ENCODE measurements at places on chromosomes 12 and 14.

DNA sequence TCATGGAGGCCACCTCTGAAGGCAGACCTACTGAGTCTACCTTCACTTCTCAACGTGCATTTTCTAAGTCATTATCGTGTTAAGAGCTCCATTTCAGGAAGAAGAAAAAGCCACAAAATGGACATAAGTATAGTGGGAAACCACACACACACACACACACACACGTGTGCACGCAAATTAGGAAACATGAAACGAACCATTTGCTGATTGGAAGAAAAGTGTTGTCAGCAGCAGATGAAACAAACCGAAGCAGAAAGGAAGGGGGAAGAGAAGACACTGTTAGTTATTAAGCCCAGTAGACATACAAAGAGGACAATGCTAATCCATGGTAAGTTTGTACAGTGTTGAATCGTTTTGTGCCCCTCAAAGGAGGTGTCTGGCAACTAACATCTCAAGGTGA is 9.9 kb upstream of the VPS33A start:
- DNase-seq = no peak

DNA sequence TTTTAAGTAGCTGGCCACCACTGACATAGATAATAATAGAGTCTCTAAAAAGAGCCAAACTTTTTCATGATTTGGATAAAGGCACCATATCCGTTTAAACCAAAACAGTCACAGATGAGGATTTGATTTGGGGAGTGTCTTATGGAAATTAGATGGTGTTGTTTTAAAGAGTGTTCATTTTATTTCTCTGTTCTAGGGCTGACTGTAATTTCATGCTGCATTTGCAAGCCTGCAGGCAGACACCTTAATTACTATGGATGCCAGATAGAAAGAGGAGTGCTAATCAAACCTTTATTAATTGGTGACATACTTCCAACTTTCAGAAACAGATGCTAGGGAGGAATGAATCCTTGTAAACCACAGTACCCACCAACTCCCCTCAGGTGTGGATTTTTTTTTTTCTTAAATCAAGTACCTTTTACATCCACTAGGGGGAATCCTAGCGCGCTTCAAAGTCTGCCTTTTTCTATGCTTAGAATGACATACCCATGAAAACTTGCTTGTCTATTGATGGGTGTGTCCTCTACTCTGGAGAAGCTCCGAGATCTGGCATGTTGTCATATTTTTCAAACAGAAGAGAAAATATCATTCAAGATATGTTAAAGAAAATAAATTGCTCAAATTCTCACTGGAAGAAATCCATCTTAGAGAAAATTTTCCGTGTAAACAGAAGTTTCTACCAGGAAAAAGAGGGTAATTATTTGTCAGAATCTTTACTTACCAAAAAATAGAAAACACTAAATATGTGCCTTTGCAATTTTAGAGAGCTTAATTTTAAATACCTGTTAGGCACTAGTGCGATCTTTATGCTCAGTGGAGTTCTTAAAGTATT is 14.2 kb upstream of the PLXNC1 start:
- peak; percentile 70 for DNase-seq

GRCh38 chr14:36654794-36655381 is 6.8 kb upstream of the PAX9 start:
- DNase-seq = no peak

- DNase-seq = no peak
These were observed 285.1 kb upstream of the CAND1 start for GRCh38 chr12:66984077-66984476.

GRCh38 chr14:33768458-33768830 is 182.4 kb downstream of the EGLN3 start:
- DNase-seq = no peak

- no peak for DNase-seq
These were observed 105.6 kb downstream of the LLPH start for GRCh38 chr12:66024949-66025348.

DNA sequence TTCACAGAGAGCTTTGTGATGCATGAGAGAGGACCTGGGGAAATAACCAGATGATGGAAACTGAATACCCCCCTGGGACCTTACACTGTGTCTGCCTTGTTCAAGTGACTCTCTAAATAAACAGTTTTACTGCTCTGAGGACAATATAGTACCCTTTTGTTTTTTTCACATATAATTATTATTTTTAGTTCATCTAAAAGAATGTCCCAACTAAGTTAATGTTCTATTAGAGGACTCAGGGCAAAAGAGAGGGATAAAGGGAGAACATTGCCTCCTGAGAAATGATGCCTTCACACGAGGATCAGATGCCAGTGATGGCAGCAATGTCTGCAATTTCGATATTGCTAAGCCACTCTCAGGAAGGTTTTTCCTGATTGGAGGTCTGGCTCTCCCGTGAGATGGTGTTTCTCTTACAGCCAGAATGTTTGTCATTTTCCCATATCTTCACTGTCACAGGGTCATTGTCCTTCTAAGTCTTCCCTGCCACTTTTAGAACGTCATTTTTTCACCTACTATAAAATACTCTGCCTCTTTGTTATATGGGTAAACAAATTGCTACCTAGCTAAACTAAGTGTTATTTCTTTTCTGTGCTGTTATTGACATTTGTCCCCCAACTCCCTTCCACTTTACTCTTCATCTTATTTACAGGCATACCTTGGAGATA is 201.6 kb downstream of the RAD51B start:
- no peak for DNase-seq

DNA sequence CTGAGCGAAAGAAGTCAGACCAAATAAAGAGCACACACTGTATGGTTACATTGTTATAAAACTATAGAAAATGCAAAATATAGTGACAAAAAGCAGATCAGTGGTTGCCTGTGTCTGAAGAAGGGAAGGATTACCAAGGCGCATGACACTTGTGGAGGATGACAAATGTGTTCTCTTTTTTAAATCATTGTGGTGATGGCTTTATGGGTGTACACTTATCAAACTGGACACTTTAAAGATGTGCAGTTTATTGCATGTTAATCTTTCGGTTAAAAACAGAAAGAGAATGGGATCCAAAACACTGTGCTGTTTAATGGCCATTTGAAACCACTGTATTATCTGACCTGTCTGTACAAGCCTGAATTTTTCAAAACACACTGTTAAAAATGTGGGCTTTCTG is 8.8 kb upstream of the CDK17 start:
- DNase-seq = no peak

DNA sequence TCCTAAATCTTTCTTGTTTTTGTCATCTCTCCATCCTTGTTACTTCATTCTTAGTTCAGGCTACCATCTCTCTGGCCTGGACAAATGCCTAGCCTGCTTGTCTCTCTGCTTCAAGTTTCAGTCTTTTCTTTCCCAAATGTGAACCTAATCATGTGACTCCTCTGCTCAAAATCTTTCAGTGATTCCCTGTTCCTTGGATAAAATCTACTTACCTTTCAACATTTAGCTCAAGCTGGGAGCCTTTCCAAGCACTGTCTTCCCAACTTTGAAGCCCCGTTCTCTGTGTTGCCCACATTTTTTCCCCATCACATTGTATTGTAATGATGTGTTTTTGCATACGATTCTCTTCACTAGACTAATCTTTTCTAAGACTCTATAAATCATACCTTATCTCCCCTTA is 24.7 kb downstream of the SLC7A8 start:
- no peak for DNase-seq

DNA sequence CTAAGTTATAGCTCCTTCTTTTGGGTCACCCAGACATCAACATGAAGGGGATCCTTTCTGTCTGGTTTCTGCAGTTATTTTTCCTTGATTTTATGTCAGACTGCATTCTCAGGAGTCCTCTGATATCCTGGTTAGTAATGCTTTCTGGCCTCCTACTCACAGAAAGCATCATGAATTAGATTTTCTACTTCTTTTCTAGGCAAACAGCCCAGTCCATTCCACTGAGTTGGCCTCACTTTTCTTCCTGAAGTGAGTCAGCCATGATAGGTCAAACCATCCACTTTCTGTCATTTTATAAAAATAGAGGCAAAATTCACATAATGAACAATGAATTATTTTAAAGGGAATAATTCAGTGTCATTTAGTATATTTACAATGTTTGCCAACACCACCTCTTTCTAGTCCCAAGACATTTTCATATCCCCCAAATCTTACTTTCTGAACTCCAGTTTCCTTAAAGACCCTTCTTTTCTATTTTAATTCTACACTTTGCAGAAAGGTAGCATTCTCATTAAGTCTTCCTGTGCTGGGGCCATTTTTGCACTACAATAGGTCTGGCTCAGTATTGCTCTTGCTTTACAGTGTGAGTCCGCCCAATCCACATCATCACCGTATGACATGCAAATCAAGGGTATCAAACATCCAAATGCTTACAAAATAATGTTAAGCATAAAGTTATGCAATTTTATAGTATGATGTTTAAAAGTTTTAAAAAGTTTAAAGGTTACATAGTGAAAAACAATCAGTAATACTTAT is 95.1 kb downstream of the UNC79 start:
- DNase-seq = no peak

DNA sequence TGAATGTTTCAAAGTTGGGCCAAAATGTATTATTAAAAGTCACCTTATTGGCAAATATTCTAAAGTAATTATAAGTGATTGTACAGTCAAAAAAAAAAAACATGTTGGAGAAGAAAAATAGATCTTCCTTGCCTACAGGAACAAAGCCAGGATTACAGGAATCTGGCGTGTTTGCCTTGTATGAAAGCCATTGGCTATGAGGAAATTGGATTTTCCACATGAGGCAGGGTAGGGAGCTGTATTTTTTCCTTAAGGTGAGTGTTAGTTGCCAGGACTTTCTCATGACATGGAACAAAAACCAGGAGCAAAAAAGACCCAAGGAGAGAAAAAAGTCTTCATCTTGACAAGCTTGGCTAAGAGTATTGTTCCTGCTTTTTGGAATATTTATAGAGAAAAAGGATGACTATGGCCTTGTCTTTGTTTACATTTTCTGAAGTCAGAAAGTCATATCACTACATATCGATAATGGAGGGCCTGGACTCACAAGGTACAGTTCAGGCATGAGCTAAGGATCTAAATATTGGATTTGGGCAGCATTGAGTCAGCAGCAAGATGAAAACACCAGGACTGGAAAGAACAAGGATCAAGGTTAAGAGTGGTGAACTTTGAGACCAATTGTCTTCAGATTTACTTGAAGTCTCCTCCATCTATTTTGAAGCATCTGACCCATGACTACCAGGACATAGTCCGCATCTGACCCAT is 68.4 kb upstream of the FLRT2 start:
- no peak for DNase-seq

DNA sequence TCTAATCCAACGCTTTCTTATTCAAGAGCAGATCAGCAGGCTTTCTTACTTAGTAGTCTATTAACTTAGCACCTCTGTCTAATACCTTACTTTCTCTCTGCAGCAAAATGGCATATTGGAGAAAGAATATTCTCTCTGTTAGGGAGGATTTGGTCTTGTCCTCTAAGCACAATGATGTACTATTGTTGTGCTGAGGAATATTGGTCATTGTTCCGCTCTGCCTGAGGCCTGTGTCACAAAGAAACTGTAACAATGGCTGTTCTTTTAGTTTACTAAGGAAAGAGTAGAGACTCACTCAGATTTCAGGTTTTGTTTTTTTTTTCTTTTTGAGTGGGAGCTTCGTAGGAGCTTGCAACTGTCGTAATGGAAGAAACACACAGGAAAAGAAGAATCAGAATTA is 1358.8 kb downstream of the LRFN5 start:
- no peak for DNase-seq

GRCh38 chr12:179131-179884 is 34.6 kb downstream of the SLC6A12 start:
- no peak for DNase-seq

- DNase-seq = peak; percentile 65
These were observed 11.8 kb downstream of the COPS7A start for GRCh38 chr12:6735448-6736191.

- DNase-seq = no peak
These were observed 4.1 kb upstream of the PRKAG1 start for GRCh38 chr12:49022558-49023178.

GRCh38 chr14:101579372-101580080 is 18.2 kb downstream of the DIO3 start:
- DNase-seq = no peak

GRCh38 chr12:110266381-110266960 is 14.6 kb upstream of the ATP2A2 start:
- DNase-seq = no peak

- DNase-seq = no peak
These were observed 8.6 kb downstream of the TECPR2 start for GRCh38 chr14:102371361-102371760.

- no peak for DNase-seq
These were observed 181.5 kb upstream of the SYT1 start for GRCh38 chr12:78683031-78683430.

DNA sequence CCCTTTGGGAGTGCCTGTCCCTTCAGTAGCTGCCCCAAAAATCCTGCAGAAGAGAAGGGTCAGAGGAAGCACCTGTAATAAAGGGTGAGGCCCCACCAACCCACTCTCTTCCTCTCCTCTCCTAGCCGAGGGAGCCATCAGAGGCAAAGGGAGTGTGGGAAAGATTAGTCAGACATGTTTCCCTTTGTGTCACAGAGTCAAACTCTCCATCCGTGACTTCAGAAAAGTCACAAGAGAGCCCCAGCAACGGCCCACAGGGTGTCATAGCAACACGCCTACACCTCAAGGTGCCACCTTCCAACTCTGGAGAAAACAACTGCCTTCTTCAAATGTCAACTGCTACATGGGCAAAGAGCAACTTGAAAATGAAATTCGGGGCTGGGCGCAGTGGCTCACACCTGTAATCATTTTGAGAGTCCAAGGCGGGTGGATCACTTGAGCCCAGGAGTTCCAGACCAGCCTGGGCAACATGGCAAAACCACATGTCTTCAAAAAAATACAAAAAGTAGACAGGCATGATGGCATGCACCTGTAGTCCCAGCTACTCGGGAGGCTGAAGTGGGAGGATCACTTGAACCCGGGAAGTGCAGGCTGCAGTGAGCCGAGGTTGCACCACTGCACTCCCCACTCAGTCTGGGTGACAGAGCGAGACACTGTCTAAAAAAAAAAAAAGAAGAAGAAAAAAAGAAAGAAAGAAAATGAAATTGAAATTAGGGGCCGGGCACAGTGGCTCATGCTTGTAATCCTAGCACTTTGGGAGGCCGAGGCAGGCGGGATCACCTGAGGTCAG is 17.7 kb upstream of the CD27 start:
- DNase-seq = peak; percentile 58

DNA sequence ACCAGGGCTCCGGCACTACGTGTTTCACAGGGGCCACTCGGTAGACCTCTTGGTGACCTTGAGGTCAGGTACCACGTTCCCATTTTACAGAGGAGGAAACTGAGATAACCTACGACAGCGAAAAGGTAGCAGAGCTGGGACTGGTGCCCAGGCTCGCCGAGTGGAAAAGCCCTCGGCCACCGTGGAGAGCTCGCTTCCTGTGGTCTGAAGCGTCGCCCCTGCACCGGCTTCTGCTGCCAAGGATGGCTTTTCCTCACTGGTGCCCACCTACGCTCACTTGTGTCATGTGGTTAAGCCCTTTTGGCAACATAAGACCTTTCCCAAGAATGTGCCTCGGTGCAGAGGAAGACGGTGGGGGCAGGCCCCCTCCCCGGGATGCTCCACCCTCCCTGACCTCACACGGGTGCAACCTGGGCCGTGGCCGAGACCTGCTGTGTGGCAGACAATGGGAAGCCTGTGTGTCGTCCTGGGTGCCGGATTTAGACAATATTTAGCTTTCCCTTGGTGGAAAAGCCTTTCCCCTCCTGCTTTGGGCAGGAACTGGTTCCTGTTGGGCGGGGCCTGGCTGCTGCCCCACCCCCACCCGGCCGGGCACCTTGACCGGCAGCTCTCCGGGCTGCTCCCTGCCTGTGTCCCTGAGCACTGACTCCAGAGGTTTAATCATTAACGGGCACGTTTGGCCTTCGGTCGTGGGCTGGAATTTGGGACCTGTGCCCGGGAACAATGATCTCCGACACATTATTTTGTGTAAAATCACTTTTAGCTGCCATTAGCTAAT is 32.4 kb upstream of the PPP1R13B start:
- no peak for DNase-seq

- no peak for DNase-seq
These were observed 369.2 kb downstream of the CCER1 start for GRCh38 chr12:90585640-90586304.
